ENCODE measurements at places on chromosomes 12 and 14.

- no peak for DNase-seq
These were observed 889 bp upstream of the IFT43 start for GRCh38 chr14:75984674-75985073.

GRCh38 chr14:22489244-22489545, 99.8 kb downstream of the DAD1 start:
- no peak for DNase-seq

- DNase-seq, result no peak
These were observed 81.0 kb downstream of the DUSP16 start for GRCh38 chr12:12481631-12482030.

- DNase-seq, result no peak
These were observed 39.7 kb upstream of the FAM222A start for GRCh38 chr12:109673884-109674283.

- no peak for DNase-seq
These were observed 40.3 kb downstream of the ADIPOR2 start for GRCh38 chr12:1731019-1731687.

DNA sequence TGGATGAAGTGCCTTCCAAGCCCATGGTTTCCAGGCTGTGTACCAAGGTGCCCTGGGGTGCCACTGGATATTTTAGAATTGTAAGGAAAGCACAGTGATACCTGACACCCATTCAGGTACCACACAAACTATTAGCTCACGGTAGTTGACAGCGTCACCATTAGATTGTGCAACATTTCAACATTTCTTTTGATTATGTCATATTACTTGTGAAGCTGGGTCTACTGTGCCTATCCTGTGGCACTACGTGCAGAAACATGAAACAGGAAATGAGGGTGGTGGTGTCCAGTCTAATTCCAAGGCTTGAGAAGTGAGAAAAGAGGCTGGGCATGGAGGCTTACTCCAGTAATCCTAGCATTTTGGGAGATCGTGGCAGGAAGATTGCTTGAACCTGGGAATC, 75.5 kb upstream of the CPM start:
- DNase-seq, result no peak

DNA sequence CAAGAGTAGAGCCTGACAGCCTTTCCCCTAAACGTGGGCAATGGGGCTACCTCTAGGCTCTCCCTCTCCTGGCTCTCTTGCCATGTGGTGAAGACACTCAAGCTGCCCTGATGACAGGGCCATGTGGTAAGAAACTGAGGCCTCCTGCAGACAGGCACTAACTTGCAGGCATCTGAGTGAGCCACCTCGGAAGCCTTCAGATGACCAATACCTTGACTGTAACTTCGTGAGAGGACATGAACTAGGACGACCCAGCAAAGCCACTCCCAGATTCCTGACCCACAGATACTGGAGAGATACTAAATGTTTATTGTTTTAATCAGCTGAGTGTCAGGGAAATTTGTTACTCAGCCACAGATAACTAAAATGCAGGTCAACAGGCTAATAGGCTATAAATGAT, 96.4 kb downstream of the EFCAB11 start:
- DNase-seq, result no peak

Data from stimulated activated CD4-positive, alpha-beta T cell treated with anti-CD3 and anti-CD28 coated beads, Interleukin-1b, Interleukin-23, amount 100 ng/mL, for 1 hour (primary cell).